ENCODE measurements at places on chromosomes 12 and 14.

DNA sequence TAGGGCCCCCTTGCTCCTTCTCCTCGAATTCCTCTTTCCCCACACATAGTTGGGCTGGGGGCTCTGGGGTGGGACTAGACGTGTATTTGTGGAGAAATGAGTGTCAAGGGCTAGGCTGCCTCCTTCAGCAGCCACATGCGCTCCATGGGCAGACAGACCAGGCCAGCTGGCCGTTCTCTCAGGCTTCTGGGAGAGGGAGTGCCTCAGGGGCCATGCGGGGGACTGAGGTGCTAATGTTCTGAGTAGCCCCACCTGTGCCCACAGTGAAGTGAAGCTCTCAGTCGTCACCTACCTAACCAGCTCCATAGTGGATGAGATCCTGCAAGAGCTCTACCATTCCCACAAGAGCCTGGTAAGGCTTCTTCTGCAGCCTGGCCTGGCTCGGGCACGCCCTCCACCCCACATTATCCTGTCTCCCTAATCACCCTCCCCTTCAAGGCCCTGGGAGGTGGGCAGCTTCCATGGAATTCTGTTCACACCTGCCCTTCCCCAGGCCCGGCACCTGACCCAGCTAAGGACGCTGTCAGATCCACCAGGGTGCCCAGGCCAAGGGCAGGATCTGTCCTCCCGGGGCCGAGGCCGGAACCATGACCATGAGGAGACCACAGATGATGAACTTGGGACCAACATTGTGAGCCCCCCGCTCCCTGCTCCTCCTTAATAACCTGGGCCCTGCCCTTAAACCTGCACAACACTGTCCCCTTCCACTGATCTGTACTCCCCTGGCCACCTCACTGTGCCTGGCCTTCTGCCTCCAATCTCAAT is 9.0 kb upstream of the CPNE6 start:
- no peak for DNase-seq

- no peak for DNase-seq
Observed at GRCh38 chr12:83224012-83224411, 537.3 kb downstream of the TMTC2 start.

GRCh38 chr12:123164710-123165261 is 13.9 kb upstream of the PITPNM2 start:
- DNase-seq = no peak

- DNase-seq = no peak
Observed at GRCh38 chr12:29159661-29160060, 10.6 kb downstream of the FAR2 start.

- no peak for DNase-seq
Observed at GRCh38 chr12:90690120-90690519, 264.9 kb downstream of the CCER1 start.

DNA sequence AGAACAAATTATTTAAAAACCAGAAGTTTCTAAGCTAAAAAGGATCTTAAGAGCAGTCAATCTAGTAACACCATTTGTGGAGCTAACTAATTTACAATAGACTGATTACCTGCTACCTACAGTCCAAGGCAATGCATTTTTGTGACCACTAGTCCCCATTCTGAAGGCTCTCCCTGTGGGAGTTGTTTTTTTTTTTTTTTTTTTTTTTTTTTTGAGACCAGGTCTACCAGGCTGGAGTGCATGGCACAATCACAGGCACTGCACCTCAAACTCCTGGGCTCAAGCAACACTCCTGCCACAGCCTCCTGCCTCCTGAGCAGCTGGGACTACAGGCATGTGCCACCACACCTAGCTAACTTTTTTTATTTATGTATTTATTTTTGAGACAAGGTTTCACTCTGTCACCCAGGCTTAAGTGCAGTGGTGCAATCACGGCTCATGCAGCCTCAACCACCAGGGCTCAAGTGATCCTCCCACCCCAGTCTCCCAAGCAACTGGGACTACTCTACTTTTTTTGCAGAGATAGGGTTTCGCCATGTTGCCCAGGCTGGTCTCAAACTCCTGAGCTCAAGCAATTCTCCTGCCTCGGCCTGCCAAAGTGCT is 3.9 kb downstream of the GNPTAB start:
- no peak for DNase-seq

- DNase-seq = no peak
Observed at GRCh38 chr12:129549656-129550055, 354.2 kb downstream of the TMEM132D start.

GRCh38 chr12:131795690-131796410 is 32.3 kb upstream of the MMP17 start:
- no peak for DNase-seq

- no peak for DNase-seq
Observed at GRCh38 chr12:88325816-88326189, 183.7 kb downstream of the TMTC3 start.

DNA sequence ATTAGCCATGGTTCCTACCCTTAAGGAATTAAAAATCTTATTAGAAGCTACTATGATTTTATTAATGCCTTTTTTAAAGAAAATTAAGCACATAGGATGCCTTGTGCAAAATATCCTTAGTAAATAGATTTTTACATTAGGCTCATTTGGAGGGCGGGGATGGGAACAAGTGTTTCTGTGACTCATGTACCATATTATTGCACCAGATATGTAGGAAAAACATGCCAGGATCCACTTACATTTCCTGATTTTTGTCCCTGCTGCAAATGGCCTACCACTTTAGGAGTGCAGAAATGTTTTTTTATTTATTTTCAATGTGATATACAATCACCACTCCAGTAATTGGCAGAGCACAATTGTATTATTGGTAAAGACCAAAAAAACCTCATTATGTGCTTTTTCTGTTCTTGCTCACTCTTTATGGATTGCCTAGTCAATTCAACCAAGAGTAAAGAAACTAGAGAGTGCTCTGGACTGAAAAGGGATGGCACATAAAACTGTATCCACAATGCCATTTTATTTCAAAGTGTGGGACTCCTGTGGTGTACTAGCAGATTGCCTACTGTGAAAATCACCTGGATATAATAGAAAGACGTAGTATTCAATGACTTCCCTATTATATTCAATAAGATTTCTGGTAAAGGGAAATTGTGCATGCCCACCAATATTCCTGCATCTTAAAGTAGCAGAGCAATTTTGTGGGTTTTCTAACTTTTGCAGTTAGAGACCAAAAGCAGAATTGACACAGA is 86.9 kb downstream of the ANO6 start:
- DNase-seq = no peak

GRCh38 chr12:87127272-87127671 is 871.1 kb upstream of the MGAT4C start:
- DNase-seq = no peak

DNA sequence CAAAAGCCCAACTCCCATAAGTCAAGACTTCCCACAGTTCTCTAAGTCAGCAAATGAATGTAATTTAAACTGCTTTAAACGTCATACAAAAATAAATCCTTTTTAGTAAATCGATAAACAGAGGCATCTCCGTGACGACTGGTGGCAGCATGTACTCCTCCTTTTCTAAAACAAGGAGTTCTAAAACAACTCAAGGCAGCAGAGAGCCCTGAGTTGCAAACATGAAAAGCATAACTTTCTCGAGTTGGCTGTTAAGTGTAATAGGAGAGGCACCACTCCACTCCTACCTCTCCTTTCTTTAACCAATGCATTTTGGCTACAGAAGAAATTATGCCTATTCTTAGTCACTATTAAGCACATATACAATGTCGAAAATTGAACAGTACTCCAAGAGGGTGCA is 22.0 kb downstream of the LTBR start:
- DNase-seq = no peak

- no peak for DNase-seq
Observed at GRCh38 chr12:4974217-4974616, 64.5 kb downstream of the KCNA1 start.

DNA sequence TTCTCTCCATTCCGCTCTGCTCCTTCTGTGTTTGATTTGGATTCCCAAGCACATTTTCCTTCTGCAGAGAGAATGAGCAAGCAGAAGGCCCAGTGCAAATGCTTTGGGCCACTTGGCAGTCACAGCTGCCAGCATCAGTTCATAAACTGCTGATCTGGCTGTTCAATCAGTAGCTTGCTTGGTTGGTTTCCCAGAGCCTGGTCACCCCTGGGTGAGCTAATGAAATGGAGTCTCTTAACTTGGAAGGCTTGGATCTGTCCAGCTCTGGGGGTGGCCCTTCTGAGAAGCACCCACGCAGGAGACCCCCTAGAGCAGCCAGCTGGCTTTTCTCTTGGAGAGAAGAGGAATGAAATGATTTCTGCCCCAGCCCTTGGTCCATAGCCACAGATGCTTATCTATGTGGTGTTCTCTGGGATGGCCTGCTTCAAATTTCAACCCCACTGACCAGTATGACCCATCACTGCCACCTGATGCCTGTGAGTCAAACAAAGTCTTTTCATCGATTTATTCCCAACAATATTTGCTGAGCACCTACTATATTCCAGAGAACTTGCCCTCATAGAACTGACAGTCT is 30.3 kb downstream of the FAIM2 start:
- DNase-seq = no peak

DNA sequence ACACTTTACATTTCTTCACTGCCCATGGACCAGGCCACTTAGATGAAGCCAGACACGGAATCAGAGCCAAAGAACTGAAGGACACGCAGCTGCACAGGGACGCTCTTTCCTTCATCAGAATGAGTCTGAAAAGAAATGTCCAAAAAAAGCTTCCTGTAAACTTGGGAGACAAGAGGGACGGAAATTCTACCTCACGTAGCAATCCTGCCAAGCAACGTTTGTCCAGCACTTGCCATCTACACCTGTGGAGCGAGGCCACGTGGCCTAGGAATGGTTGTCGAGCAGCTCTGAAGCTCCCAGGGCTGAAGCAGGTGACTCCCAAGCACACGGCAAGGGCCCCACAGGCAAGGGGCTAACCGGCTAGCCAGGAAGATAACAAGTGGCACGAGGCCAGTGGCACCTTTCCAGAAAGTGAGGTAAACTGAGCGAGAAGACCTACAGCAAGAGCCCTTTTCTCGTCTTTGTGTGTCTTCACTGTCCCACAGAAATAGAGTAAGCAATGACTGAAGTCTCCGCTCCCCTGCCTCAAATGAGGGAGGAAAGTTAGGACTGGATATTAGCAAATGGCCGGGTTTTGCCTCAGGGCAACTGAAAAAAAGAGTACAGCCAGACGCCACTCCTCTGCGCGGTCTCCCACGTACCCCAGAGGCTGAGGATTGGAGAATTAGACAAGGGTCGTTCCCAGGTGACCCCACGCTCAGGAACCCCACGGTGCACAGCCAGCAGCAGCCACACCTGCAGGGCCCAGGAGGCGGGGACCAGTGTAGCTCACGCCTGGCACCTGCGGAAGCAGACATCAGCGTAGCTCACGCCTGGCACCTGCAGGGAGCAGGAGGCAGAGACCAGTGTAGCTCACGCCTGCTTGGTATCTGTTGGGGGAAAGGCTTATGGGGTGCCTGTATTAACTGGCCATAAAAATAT is 7.7 kb downstream of the ZNF605 start:
- no peak for DNase-seq

- no peak for DNase-seq
Observed at GRCh38 chr14:57820581-57820980, 45.3 kb downstream of the SLC35F4 start.

DNA sequence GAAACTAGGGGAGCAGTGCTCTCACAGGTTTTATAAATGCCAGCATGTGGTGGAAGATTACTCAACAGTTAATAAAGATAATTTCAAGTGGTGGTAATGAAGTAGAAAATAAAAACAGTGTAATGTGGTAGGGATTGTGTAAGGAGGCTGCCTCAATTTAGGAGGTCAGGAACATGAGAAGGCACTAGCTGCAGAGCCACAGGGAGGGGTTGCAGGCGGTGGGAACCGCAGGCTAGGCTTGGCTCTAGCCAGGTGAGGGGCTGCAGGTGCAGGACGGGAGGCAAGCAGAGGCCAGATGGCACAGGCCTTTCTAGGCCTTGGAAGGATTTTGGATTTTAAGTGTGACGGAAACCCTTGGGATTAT is 768 bp downstream of the METTL25 start:
- DNase-seq = no peak

DNA sequence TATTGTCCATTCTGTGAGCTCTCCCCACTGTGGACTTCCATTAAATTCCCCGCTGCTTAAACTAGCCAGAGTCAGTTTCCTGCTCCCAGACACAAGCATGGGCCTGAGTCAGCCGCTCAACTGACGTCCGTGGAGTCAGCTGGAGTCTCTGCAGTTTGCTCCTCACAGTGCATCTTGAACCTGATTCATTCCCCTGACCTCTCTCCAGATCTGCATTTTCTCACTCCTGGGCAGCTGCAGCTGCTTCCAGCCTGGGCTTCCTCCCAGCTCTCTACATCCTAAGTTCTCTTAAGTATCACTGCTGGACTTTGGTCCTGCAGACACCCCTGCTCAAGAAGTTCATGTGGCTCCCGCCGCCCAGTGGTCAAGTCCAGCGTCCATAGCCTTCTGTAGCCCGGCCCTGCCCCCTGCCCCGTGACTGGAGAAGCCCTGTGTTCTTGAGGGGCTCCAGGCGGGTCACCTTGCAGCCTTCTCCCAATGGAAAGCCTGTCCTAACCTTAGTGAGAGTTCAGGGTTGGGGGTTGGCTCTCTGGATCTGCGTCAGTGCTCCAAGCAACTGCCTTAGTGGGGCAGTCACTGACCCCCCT is 20.0 kb downstream of the NFKBIA start:
- no peak for DNase-seq

DNA sequence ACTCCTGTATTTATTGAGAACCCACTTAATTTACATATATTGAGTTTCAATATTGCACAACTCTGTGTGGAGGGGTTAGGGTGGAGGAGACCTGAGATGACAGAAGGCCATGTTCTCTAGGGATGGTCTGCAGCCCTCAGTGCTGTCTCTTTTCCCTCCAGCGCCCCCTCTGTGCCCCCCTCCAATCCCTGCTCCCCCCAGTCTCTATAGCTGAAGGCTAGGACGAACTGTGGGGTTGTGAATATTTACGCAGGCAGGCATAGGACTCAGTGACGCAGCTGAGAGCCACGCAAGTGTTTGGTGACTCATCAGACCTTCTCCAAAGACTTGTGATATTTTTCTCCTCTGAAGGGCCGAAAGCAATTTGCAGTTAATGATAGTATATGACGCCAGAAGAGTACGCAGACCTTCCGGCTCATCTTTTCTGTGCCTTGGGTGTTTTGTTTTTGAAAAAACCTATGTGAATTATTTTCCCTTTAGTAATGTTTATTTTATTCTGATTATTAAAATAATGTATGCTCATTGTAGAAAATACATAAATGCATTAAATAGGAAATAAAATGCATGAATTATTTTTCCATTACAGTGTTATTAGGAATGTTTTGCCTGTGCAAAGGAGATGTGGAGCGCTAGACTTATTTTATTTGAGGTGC is 85.3 kb downstream of the SLC25A47 start:
- DNase-seq = peak; percentile 12

DNA sequence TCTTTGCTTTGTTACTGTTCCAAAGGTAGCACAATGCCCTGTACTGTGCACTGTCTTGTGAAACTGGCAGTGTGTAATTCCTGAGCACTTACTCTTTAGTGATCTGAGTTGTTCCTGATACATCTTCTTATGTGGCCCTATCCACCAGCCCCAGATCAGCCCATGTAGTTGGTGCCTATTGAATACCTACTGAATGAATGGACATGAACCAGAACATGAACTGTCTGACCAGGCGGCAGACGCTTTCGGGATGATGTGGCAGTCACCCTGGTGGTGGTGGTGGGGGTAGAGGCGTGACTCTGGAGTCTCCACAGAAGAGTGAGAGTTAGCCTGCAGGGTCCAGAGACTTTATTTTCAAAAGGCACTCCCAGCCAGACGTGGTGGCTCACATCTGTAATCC is 46.6 kb upstream of the PAPOLA start:
- no peak for DNase-seq

- DNase-seq = no peak
Observed at GRCh38 chr12:52506858-52507715, 13.1 kb downstream of the KRT5 start.

GRCh38 chr14:103087343-103087835 is 3.4 kb downstream of the LBHD2 start:
- DNase-seq = no peak

GRCh38 chr12:57813971-57814772 is 4.4 kb downstream of the AVIL start:
- no peak for DNase-seq
